ENCODE measurements at places on chromosomes 13 and 19.

GRCh38 chr13:76854894-76855293 is 31.3 kb downstream of the KCTD12 start:
- DNase-seq: no peak

GRCh38 chr19:52689843-52690368 is 44.9 kb downstream of the ZNF611 start:
- peak; percentile 50 for DNase-seq

- DNase-seq: peak; percentile 0
These were observed 31.4 kb upstream of the MTIF3 start for GRCh38 chr13:27481766-27482165.

GRCh38 chr13:38685974-38686576 is 802 bp upstream of the FREM2 start:
- peak; percentile 27 for DNase-seq

DNA sequence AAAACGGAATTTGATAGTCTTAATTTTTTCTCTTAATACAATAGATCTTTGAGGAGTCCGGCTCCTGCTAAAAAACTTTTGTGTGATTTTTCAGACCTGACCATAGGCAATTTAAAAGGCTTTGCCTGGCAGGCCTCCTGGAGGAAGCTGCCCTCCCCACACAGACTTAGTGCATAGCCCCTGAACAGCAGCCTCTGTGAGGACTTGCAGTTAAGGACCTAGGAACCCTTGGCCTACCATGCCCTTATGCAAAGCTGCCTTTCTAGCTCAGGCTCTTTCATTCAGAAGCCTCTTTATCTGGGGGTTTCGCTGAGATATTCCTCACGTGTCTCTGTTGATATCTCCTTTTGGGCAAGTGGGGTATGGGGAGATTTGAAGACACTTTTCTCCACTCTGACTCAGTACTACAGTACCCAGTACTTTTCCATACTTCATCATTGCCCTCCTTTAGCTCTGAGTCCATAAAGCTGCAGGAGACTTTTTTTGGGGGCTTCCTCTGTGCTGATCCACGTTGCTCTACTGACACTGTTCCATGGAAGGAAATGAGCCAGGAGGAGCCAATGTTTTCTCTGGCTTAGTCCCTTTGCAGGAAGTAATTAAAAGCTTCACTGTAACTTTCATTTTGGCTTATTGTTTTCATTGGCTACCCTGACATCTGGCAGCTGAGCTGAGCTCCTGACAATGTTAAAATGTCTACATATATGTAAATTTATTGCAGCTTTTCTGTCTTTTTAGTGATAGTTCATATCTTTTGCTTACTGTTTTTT is 283.1 kb downstream of the TDRD3 start:
- DNase-seq: no peak

GRCh38 chr13:76637641-76638141 is 248.5 kb downstream of the KCTD12 start:
- DNase-seq: no peak

- DNase-seq: no peak
These were observed 3.1 kb upstream of the MYDGF start for GRCh38 chr19:4673216-4673615.

DNA sequence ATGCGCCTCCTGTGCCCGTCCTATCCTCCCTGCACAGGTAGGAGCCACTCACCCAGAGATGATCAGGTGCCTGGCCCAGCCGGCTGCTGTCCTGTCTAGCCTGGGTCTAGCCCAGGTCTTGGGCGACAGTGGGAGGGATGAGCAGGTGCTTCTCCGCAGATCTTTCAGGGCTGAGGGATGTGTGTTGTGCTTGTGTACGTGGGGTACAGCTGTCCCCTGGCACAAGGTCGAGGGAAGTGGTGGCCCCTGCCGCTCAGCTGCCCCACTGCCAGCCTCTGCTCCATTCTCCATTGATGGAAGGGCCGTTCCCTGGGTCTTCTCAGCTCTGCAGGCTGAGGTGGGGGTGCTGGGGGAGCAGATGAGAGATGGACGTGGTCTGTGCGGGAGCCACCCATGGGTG is 13.0 kb downstream of the WTIP start:
- no peak for DNase-seq

DNA sequence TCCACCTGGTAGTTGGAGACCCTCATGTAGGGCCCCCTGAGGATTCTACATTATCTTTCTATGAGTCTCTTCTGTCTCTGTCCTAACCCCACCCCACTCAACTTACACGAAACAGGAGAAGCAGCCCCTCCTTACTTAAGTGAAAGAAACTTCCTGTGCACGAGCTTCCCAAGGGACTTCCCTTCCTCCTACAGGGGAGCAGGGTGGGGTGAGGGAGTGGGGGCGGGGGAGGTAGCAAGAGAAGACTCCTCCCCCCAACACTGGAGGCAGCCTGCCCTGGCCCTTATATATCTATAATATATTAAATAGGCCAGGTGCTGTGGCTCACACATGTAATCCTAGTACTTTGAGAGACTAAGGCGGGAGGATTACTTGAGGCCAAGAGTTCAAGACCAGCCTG is 5.5 kb upstream of the PDE4C start:
- no peak for DNase-seq

GRCh38 chr13:52103386-52103785 is 25.5 kb downstream of the NEK5 start:
- DNase-seq: no peak

GRCh38 chr13:47211106-47211505 is 314.3 kb upstream of the HTR2A start:
- no peak for DNase-seq

DNA sequence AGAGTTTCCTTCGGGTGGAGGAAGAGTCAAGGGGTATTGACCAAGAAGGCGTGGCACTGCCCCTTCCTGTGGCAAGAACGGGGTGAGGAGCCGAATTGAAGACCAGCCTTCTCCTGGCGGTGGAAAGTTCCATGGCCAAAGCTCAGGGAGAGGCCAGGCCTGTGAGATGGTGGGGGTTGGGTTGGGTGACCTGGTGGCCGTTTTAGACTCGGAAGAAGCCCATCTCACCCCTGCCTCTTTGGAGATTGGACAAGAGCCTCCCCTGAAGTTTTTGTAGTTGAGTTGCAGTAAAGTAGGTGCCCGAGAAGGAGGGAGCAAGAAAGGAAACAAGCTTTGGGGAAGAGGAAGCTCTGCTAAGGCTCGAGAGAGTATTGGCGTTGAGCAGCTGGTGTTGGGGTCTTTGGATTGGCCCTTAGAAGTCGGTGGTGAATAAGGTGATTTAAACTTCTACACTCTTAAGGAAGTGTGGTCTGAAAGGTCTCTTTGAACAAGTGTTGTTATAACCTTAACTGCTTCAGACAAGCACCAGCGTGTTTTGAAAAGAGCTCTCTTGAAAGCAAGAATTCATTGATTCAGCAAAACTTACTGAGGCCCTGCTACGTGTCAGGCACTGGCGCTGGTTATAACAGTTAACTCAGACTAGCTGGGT is 964 bp downstream of the SPINT2 start:
- peak; percentile 27 for DNase-seq

- no peak for DNase-seq
These were observed 156.9 kb downstream of the DLEU7 start for GRCh38 chr13:50686551-50686950.

DNA sequence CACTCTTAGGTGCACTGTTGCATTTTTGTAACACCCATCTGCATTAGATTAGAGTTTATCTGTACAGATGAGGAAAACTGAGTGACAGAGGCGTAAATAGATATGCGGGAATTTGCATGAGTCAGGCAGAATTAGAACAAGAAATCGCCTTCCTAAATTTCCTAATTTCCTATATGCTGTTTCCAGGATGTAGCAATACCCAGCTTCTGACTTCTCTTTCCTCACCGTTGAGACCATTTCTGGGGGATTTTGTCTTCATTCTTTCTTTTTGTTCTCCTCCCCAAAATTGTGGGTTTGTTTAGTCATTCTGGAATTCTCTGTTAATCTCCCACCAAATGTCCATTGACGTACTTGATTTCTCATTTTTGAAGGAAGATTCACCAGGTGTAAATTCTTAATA is 10.6 kb upstream of the ZNF792 start:
- no peak for DNase-seq
